Posterior vena cava (tissue), 2 donors: ENCODE measurements at places on chromosomes 12 and 14. TPM values are rescaled to one million over a fixed set of nuclear protein-coding genes. Genes with fewer than 3 reads are reported as not detected.
A peak's percentile ranks its signal among the peaks of the same experiment; 100 is the strongest.

DAAM1 gene
- 73.7 TPM for total RNA-seq

- DNase-seq, result no peak
These were observed 7.3 kb downstream of the JAG2 start for GRCh38 chr14:105161309-105161708.

- DNase-seq, result no peak
These were observed 34.7 kb downstream of the SETD3 start for GRCh38 chr14:99445931-99446330.

GPR33 gene
- not detected for total RNA-seq

PTGER2 gene
- 7.4 TPM for total RNA-seq

- DNase-seq, result peak; percentile 94
These were observed 192.9 kb downstream of the C12orf75 start for GRCh38 chr12:105523164-105524057.

CELA1 gene
- total RNA-seq, result not detected

DNA sequence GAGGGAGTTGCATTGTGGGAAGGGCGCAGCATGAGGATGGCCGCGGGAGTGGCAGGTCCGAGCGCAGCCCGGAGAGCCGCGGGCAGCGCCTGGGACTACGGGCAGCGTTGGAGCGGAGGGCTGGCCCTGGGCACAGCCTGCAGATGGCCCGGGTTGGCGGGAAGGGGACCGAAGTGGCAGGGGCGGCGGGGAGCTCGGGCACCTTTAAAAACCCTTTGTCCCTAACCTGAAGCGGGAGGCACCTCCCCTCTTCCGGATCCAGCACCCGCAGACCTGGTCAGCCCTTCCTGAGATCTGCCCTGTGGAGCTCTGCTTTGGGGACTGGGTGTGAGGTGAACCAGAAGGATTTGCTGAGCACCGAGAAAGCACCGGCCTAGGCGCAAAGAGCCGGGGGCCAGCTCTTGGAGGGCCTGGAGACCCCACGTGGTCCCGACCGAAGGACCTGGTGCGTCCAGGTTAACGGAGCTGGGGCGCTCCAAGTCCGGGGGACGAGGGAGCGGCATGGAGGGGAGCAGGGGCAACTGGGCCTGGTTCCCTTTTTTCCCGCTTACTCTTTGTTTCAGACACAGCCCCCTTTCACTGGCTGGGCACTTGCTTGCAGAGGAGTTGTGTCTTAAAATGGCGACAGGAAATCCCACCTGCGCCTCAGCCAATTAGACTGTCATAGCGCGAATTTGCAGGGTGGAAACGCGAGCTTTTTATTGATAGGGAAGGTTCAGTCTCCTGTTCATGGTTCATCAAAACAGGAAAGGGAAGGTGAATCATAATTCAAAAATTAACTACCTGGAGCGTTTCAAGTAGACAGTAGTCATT, 792 bp upstream of the SLC38A1 start:
- DNase-seq, result no peak

DNA sequence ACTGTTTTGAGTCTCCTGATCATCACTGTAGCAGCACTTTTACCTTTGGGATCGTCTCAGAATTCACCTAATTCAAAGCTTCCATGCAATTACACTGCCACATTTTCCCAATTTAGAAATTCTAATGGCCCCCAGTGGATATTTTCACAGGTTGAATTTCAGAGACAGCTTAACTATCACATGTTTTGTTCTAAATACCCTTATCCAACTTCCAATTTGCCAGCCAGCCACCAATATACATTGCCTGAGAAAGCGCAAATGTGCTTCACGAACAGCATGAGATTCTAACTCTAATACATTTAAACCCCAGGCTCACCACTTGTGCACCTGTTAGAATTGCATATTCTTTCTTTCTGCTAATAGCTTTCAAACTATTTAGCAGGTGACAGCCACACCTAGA, 1160.9 kb upstream of the TMEM132C start:
- no peak for DNase-seq

KCNMB4 gene
- 1.7 TPM for total RNA-seq

AQP6 gene
- 0.05 TPM for total RNA-seq

GRCh38 chr14:102779084-102779462, 1.8 kb downstream of the TRAF3 start:
- no peak for DNase-seq

DNA sequence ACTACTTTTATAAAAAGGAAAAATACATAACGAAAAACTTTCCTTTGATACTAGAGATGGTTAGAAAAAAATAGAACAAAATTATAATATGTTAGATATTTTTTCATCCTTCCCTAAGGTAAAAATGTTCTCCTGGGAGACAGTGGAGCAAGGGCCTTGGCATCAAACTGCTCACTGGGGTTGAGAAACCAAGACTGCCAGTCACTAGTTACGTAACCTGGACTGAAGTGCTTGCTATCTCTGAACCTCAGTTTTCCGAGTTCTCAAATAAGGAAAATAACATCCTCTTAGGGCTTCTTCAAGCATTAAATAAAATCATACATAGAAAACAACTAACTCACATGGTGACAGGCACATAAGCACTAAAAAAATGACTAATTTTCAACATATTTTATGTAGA, 48.2 kb upstream of the FRMD6 start:
- no peak for DNase-seq

PRH2 gene
- total RNA-seq, result not detected

GSC gene
- total RNA-seq, result 0.97 TPM

- no peak for DNase-seq
These were observed 12.0 kb downstream of the C2CD5 start for GRCh38 chr12:22532317-22532716.

DNA sequence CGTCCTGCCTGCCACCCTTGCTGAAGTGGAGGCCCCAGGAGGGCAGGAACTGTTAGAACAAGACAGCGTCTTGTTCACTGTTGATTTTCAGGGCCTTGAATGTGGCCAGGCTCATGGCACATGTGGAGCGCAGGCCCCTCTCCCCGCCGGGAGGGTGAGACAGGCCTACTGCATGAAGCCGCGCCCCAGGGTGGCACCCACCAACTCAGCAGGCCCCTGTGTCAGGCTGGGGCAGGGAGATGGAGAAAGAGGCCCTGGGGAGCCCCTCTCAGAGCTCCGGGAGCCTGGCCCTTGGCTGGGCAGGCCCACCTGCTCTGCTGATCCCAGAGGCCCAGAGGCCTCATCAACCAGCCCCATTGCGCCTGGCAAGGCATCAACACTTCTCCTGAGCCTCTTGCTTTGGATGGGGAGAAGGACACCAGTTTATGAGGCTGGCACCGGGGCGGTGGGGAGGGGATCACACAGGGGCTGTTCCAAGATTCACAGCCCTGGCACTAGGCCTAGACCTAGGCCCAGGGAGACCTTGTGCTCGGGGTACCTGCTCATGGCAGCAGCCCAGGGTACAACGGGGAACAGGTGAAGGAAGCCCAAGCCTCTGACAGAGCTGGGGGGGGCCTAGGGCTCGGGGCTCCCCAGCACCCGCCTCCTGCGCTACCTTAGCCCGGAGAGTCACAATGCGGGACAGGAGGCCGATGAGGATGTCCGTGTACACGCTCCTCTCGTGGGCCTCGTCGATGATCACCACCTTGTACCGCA, 18.1 kb downstream of the DHX37 start:
- DNase-seq, result no peak

DNA sequence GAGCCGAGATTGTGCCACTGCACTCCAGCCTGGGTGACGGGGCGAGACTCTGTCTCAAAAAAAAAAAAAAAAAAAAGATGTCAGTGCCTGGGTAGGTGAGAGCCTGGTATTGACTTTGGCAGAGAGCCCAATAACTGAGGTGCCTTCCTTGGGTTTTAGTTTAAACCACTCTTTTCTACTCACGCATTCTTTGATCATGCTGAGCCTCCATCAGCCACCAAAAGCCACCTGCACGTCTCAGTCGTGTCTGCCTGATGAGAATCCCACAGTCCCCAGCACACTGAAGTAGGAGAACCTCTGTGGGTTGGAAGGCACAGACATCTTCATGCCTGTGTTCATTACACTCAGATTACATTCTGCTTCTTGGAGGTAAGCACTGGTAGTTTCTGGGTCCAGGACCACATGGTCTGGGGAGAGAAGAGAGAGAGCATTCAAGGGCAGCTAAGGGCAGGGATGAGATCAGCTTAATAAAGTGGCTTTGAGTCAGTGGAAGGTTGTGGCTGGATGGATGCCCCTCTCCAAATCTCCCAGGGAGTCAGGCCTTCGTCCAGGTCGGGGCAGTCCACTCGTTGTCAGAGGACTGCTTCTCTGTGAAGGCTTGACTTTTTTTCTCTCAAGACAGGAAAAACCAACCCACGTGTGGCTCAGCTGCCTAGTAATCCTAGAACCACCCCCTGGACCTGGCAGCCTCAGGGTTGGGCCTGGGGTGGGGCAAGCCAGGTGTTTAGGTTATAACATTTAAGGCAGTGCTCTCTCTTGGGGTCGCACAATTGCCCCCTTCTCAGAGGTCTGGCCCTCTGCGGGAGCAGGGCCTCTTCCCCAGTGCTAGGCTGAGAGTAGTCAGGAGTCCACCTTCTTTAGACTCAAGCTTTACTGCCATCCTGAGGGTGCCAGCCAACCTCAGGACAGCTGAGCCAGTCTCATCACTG, 32.6 kb upstream of the MAX start:
- DNase-seq, result no peak
